Stimulated activated CD4-positive, alpha-beta T cell treated with anti-CD3 and anti-CD28 coated beads, Interleukin-12 subunit alpha, Interleukin-12 subunit beta, amount 100 ng/mL, for 24 hours (primary cell): ENCODE measurements at places on chromosomes 12 and 14.
A peak's percentile ranks its signal among the peaks of the same experiment; 100 is the strongest.

GRCh38 chr12:97142737-97143410, 235.8 kb downstream of the NEDD1 start:
- no peak for DNase-seq

DNA sequence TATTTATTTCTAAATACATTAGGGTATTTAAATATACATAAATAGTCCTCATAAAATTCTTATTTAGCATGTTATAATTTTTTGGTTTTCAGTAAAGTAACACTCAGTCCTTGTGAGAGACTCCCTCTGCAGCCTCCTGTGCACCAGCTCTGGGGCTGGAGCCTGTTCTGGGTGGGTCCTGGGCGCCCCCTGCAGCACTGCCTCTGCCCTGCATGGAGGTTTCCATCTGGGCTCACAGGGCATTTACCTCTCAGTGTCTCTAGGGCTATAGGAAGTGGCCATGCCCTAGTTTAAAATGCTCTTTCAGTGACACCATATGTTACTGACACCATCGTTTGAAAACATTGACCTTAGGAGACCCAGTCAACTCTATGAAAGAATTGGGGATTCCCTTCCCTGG, 1155.2 kb downstream of the TMEM121 start:
- no peak for DNase-seq

GRCh38 chr12:32273712-32274111, 125.6 kb upstream of the FGD4 start:
- DNase-seq, result peak; percentile 14

DNA sequence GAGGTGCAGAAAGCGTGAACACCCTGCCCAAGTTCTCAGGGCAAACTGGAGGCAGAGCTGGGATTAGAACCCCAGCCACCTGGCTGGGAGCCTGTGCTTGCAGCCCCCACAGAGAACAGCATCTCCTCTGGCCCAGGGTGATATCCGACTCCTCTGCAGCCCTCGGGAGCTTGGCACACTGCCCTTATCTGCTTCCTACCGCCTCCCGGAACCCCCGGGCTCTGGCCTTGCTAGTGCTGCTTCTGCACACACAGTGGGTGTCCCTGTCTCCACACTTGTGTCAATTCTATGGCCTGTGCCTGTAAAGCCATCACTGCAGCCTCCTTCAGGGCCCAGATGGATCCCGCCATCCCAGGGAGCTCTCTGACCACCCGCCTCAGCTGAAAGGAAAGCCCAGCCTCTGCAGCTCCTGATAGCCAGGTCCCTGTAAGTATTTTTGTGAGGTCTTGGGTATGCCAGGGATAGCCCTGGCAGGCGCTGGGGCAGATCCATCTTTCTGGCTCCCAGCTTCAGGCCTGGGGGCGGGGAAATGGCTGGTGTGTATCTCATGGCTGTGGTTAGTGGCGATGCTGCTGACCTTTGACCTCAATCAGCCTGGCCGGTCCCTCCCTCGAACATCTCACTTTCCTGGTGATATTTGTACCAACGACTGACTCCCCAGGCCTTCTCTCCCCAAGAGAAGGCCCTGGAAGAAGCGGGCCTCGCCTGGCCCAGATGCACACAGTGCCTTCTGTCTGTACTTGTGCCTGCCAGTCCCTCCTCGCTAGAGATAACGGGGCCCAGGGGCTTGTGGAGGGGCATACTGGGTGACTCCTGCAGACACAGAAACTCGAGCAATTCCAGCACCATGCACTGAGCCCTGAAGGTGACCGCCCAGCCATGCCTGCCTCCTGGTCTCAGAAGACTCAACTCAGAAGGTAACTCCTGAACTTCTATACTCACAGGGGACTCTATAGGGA, 183.8 kb downstream of the CALM1 start:
- no peak for DNase-seq

- DNase-seq, result no peak
Measured at GRCh38 chr14:63654346-63654745, 12.7 kb upstream of the WDR89 start.

DNA sequence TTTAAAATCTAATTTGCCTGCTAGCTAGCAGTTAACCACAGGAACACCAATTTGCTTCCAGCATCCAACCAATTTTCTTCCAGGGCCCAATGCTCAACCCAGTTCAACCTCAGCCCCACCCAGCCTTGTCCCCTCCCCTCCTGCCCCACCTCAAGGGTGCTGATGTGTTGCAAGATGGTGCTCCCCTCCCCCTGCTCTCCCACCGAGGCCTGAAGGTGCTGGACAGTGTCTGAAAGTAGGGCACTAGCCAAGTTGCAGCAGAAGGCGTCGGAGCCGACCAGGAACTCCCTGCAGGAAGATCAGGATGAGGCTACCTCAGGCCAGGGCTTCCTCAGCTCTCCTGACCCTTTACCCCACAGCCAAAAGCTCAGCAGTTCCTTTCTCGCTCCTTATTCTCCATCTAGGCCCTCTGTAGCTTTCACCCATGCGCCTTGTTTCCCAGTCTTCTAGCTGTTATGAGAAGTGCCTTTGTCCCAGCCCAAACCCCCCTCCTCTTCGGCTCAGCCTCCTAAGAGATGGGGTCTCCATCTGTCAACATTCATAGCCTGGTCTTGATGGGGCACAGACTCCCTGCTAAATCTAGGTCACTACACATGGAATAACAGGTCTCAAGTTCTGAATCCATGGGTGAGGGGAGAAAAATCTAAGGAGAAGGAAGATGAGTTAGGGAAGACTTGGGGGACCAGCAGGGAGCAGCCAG, 3.6 kb downstream of the STAT6 start:
- DNase-seq, result no peak

DNA sequence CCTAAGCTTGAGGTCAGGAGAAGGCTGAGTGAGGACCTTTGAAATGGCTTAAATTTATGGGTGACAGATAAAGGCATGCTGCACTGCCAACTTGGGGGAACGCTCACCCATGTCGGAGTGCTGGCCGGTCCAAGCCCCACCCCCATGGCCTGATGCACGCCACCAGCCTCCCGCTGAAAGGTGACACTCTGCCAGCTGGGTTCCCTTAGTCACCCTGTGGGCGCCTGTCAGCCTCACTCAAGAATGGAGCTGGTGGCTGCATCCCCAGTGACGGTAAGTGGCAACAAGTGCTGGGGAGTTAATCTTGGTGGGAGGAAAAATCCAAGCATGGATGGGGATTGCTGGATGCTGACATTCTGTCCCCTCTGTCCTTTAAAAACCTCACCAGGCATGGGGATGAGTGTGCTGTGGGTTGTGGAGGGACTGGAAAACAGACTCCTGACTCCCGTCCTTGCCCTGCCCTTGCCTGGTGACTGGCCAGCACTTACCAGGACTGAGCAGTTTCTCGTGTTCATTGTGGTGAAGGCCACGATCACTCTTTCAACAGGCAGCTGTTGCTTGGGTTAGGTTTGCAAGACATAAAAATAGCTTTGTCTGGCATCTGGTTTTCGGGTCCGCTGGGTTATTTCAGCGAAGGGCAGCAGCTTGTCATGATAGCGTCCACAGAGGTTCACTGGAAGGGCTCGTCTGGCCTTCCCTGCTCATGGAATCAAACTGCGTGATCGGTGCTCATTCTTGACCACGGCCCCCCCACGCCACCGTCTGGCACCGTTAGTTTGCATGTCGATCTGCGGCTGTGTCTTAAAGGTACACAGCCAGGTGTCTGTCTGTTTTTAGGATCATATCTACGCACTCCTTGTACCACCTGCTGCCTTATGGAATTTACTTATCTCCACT, 15.0 kb downstream of the ACACB start:
- DNase-seq, result no peak

DNA sequence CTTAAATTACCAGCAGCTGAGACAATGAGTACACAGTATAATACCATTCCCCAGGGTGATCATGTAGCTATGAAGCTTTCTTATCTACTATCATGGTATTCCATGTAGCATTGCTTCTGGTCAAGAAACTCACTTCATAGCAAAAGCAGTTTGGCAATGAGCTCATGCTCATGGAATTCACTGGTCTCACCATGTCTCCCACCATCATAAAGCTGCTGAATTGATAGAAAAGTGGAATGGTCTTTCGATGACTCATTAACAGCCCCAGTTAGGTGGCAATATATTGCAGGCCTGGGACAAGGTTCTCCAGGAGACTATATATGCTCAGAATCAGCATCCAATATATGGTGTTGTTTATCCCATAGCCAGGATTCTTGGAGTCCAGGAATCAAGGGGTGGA, 553.7 kb downstream of the FOXG1 start:
- DNase-seq, result no peak
